Left hindlimb (tissue), 1 donor: ENCODE measurements at places on chromosomes 12 and 14.

DNA sequence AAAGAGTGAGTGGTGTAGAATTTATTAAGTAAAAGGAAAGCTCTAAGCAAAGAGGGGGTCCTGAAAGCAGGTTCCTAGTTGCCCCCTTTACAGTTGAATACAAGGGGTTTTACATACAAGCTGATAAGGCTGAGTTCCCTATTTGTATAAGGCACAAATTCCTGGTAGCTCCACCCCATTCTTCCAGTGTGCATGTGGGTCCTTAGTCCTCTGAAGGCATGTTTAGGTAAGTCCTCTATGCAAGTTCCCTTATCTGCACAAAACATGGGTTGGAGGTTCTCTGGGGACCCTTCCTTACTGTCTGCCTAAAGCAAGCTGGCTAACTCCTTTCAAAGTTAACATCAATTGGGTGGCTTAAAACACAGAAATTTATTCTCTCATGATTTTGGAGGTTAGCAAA, 2.9 kb upstream of the FAR2 start:
- no peak for DNase-seq

- no peak for DNase-seq
Measured at GRCh38 chr14:79419571-79420327, 791.6 kb downstream of the DIO2 start.

DNA sequence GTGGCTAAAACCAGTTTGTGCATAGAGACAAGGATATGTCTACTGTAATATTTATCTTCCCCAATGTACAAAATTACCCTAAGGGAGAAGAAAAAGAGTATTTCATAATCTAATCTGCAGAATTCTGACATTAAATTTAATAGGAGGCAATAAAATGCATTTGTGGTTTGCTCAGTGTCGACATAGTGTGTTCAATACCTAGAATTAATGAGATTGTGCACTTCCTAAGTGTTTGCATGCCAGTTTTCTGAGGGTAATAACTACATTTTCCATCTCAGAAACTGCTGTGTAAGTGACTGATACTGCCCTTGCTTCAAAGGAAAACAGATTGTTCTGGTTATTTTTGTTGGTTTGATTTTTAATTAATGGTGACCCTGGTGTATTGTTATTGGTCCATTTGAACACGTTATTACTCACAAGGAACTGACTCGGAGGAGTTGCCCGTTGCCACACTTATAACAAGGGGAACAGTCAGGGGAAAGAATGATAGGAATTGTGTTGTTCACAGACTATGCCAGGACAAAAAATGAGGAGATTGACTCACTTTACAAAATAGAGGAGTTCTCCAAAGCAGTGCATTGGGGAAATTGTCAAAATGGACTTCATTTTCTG, 960.3 kb upstream of the TMEM132C start:
- no peak for DNase-seq

DNA sequence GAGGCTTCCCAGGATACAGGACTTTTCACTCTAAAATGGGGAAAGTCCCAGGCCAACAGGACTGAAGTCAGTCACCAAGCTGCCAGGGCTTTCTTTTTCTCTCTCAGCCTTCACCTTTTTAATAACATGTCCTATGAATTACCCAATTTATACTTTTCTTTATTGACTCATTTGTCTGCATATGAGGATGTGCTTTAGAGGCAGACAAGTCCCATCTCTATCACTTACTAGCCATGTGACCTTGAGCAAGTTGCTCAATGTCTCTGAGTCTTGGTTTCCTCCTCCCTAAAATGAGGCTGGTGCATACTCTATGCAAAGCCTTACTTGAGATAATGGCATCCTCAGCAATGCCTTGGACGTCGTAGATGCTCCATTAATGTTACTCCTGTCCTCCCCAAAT, 98.1 kb upstream of the TMPO start:
- no peak for DNase-seq
